ENCODE measurements at places on chromosomes 2 and 18. TPM values are rescaled to one million over a fixed set of nuclear protein-coding genes. Genes with fewer than 3 reads are reported as not detected.

Gene SERPINB12
- total RNA-seq, result not detected

Gene STEAP3
- total RNA-seq, result 8.9 TPM

Gene LHCGR
- total RNA-seq, result 4.2 TPM

Gene FRZB
- total RNA-seq, result 6.8 TPM

Gene MYO5B
- 0.52 TPM for total RNA-seq

Gene IWS1
- 24.5 TPM for total RNA-seq

Gene MYOM1
- 661 TPM for total RNA-seq

Gene CD302
- total RNA-seq, result 9.9 TPM

Gene CENPA
- total RNA-seq, result 2.6 TPM

Gene MERTK
- 4.2 TPM for total RNA-seq

Gene KIAA2012
- under 0.01 TPM for total RNA-seq

Data from skeletal muscle tissue (tissue), 5 donors.